ENCODE measurements at places on chromosomes 16 and 17.

DNA sequence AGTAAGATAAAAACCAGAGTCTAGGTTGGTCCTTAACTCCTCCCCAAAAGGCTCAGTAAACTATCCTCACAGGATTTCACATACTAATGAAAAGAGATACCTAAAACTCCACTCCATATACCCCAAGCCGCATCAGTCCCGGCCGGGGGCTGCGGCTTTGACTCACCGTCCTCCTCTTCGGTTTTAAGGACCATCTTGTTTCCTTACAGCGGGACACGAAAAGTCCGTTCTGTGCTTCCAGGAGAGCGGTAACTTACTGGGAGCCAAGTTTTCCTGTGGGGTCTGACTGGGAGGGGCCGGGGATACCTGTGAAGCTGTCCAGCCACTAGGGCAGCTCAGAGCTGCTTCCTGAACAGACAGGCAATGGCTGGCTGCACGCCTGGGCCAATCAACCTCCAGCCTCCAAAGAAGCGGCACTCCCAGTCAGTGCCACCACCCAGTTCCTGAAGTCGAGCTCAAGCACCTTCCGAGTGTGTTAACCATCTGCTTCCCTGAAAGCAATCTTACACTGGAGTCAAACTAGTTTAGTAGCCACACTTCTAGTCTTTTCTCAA lies 45.5 kb downstream of the CYTH1 start:
- DNase-seq: peak; percentile 80

DNA sequence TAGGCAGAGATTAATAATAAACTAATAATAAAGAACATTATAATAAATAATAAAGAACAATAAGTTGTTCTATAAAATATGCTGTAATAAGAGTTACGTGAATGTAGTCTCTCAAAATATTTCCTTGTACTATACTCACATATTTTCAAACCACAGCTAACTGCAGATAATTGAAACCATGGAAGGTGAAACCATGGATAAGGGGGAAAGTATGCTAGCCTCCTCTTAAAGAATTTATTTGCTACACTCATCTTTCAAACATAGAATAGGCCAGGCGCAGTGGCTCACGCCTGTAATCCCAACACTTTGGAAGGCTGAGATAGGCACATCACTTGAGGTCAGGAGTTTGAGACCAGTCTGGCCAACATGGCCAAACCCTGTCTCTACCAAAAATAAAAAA lies 18.5 kb downstream of the CYTH1 start:
- DNase-seq: no peak

GRCh38 chr16:13425836-13426235 lies 494.1 kb upstream of the ERCC4 start:
- no peak for DNase-seq

DNA sequence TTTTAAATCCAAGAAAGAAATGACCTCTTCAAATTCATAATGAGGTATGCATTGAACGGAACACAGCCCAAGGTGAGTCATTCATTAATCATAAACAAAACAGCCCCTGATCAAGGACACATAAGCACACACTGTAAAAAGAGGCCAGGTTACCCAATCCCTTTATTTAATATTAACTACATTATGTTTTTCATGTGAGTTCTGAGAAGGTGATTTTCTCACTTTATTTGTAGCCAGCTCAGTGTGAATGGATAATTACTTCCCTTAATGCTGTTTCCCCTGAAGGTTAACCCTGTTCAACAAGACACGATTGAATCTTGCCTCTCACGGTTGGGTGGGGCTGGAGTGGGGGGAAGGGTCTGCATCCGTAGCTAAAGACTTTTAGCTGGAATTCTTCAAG lies 257.3 kb upstream of the SALL1 start:
- DNase-seq: no peak

DNA sequence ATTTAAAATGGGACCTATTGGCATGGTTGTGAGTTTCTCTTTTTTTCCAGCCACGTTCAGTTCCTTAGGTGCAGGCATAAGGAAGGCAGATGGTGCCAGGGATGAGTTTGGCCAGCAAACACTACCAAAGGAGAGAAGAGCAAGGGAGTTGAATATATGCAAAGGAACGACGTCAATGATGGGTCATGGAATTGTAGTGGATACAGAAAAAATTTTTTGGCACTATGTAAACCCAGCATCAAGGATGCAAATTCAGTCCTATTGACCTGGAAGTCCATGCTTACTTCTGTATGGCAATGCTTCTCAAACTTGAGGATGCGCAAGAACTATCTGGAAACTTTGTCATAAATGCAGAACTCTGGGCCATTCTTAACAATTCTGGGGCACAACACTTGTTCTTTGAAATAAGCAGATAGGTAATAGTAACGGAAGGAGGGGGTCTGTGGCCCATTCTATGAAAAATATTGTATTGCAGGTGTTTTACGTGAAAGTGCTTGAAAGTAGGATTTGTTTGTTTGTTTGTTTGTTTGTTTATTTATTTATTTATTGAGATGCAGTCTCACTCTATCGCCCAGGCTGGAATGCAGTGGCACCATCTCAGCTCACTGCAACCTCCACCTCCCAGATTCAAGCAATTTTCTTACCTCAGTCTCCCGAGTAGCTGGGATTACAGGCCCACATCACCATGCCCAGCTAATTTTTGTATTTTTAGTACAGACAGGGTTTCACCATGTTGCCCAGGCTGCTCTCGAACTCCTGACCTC lies 18.0 kb downstream of the APOH start:
- no peak for DNase-seq

DNA sequence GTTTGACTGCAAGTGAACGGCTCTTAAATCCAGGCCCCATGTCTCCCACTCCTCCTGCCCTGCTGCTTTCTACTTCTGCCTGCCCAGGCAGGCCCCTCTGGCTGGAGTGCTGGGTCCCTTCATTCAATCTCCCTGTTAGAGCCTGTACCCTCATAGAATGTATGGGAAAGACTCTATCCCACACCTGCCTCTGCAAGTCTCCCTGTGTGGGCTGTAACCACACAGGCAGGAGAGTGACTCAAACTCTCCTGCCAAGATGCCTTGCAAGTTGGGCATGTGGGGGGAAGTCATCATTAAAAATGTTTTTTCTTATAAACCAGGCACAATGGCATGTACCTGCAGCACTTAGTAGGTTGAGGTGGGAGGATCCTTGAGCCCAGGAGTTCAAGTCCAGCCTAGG lies 77.5 kb downstream of the PLXDC1 start:
- DNase-seq: no peak

DNA sequence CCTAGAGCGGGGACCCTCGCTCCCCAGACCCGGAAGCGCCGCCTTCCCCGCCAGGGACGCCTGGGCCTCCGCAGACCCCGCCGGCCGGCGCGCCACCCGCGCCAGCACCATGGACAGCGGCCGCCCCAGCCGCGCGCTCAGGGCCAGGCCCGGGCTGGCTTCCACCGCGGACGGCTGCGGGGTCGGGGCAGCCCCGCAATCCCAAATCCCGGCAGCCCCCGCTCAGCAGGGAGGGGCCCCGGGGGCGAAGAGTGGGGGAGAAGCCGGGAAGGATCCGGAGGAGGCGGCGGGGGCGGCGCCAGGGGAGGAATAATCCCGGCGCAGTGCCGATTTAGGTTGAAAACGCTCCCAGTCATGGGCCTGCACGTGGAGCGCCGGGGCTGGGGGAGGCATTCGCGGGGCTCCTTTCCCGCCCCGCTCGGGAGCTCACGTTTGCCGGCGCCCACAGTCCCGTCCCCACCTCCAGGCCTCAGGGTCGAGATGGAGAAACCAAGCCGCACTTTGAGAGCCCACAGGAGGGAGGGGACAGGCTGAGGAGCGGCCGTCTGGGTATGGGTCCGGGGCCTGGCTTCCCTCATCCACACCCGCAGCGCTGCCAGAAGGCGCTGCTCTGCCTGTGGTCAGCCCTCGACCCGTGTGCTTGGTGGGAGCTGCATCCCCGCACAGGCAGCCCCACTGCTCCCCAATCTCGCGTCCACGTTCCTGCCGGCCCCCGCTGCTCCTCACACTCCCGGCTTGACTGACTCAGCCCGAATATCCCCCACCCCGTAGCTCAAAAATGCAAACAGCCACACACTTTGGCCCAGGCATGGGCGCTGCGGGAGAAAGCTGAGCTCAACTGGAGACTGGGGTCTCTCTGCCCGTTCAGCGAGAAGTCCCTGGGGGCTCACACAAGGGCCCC lies 4.7 kb downstream of the FBXL16 start:
- DNase-seq: no peak

GRCh38 chr17:945672-946071 lies 33.9 kb downstream of the NXN start:
- no peak for DNase-seq

DNA sequence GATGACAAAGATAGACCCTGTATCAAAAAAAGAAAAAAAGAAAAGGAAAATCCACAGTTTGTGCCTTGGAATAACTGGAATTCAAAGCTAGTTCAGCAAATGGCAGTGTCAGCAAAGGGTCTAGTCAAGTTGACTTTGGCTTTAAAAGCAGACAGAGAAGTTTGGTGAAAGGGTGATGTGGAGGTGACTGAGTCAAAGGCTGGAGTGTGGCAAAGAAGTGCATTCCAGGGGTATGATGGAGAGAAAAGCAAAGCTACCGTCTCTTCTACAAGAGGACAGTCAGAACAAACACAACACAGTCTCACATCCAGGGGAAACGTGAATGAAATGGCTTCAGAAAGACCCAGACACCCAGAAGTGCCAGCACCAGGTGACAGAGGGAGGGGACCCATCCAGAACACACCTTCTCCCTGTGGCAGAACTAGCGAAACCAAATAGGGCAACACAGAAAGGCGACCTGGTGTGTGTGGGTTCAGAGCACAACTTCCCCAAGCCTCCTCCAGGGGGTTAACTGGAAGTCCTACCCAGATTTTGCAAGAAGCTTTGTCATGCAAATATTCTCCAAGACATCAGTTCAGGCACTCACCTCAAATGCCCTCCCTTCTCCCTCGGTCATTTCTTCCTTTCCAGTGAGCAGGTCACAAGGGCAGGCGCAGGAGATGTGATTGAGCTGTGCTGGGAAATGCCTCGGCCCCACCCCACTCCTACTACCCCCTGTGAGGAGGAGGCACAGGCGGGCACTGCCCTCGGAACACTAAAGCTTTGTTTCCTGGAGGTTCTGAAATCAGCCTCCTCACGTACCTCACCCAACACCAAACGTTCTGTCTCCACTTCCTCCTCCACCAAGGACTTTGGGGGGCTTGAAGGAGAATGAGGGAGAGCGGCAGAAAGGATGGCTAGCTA lies 481.9 kb downstream of the SOX9 start:
- no peak for DNase-seq

GRCh38 chr17:57553991-57554825 lies 190.9 kb downstream of the CCDC182 start:
- peak; percentile 45 for DNase-seq

GRCh38 chr16:30527635-30528178 lies 1.3 kb upstream of the ZNF768 start:
- peak; percentile 51 for DNase-seq

DNA sequence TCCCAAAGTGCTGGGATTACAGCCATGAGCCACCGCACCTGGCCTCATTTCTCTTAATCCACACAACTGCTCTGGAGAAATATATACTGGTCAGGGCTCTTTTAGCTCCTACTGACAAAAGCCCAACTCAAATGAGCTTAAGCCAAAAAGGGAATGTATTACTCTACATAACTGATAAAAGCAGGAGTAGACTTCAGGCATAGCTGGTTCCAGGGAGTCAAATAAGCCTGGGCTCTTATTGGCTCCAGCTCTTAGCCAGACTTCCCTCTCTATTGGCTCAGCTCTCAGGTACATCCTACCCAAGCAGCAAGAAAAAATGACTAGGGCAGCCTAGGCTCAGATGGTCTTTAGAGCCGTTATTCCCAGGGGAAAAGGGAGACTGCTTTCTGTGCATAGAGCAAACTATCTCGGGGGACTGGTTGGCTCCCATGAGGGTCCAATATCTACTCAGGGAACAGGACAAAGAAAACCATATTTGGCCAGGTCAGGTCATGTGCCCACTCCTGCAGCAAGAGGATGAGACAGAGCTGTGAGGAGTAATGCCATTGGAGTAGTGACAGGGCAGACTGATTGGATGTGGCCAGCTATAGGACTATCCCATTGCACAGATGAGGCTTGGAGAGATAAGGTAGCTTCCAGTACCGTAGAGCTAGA lies 21.2 kb downstream of the TBX2 start:
- no peak for DNase-seq

DNA sequence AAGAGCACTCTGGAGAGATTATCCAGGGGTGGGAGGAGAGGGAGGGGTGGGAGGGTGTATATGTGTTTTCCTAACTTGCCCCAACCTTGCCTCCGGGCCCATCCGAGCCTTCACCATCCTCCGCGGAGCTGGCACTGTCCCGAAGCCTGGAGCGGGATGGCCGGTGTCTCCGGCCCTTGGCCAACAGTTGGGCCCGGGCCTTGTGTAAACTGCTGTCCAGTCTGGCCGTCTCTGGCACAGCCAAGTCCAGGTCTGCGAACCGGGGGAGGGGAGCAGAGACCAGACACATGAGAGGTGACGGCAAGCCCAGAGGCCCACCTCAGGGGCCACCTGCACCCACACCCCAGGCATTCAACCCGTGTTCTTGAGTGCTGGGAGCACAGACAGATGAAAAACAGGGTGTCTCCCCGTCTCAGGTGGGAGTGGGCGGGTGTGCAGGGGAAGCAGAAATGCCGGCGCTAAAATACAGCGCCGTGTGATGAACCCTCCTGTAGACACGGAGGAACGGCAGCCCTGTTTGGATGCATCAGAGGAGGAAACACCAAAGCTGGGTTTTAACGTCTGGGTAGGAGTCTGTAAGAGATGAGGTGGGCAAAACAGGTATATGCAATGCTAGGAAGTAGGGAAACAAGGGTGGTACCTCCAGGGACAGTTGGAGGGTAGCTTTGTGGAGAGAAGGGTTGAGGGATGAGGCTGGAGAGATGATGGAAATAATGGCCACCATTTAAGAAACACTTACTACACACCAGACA lies 11.7 kb downstream of the SAMD14 start:
- no peak for DNase-seq

DNA sequence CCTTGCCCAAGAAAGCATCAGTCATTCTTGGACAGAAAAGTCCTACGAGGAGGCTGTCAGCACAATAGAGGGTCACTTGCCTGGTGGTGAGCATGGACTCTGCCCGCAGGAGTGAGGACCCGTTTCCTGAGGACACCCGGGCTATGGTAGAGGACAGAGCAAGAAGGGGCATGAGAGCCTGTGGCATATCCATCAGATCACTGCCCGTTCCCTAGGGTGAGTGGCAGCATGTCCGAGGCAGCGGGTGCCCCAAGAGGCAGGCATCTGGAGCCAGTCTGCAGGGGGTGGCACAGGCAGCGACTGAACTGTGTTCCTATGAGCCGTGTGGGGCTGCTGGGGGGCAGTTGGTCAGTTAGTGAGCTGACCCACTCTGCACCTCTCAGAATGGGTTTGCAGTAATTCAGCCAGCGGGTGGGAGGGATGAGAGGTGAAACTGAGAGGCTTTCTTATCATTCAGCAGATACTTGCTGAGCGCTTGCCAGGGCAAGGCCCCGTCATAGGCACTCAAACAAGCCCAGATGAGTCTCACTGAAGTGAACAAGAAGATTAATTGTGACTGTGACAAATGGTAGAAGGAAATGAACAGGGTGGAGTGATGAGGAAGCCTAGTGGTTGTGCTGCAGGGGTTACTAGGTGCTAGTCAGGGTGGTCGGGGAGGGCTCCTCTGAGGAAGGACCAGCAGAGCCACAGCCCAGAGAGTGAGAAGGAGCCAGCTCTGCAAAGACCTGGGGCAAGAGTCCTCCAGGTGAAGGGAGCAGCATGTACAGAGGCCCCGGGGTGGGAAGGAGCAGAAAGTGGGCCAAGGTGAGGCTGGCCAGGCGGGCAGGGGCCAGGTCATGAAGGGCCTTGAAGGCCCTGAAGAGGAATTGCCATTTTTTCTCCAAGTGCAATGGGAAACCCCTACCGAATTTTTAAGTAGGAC lies 87.9 kb downstream of the CLEC16A start:
- DNase-seq: no peak

GRCh38 chr17:2947996-2948550 lies 115.3 kb downstream of the OR1D5 start:
- DNase-seq: no peak

- no peak for DNase-seq
These were observed 35.7 kb upstream of the GNA13 start for GRCh38 chr17:65092262-65092661.

All from CD4-positive, alpha-beta T cell treated with Interleukin-15 for 1 hour (primary cell).